ENCODE measurements at places on chromosomes 5 and 9.

GRCh38 chr9:98255061-98255577 lies 330 bp downstream of the TBC1D2 start:
- DNase-seq = peak; percentile 50

DNA sequence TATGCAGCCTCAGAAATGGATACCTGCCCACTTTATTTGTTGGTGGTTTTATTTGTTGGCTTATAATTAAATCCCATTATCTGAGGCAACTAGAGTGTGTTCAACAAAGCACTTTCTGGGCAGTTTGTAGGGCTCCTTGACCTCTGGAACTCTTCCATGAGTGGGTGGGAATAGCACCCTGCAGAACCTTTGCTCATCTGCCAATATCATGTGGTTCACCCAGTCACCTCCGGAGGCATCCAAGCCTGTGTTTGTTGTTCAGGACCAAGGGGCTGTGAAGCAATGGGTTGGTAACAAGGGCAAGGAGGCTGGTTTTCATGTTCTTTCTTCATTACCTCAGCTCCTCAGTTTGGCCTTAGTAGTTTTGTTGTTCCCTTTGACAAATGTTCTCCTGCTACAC lies 314.0 kb downstream of the NDUFS4 start:
- no peak for DNase-seq

- no peak for DNase-seq
These were observed 63.2 kb upstream of the RUFY1 start for GRCh38 chr5:179487145-179487544.

GRCh38 chr9:129500161-129500862 lies 120.6 kb downstream of the C9orf50 start:
- peak; percentile 63 for DNase-seq

GRCh38 chr9:103397868-103398600 lies 402.9 kb downstream of the CYLC2 start:
- DNase-seq = peak; percentile 4

GRCh38 chr5:9782826-9783560 lies 152.8 kb upstream of the TAS2R1 start:
- DNase-seq = peak; percentile 44

DNA sequence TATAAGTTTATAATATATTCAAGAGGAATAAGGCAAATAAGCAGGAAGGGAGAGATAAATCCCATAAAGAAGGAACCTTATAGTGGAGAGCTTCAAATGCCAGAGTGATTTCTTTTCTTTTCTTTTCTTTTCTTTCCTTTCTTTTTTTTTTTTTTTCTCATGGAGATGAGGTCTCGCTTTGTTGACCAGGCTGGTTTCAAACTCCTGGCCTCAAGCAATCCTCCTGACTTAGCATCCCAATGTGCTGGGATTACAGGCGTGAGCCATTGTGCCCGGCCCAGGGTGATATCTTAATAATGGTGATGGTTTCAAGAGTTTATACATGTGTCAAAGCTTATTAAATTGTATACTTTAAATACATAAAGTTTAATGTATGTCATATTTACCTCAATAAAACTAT lies 19.6 kb upstream of the FOCAD start:
- DNase-seq = no peak

- no peak for DNase-seq
These were observed 18.5 kb downstream of the NPR3 start for GRCh38 chr5:32729651-32730050.

GRCh38 chr5:82639393-82640144 lies 361.4 kb upstream of the RPS23 start:
- no peak for DNase-seq

- no peak for DNase-seq
These were observed 465.4 kb downstream of the ICE1 start for GRCh38 chr5:5887833-5888232.

DNA sequence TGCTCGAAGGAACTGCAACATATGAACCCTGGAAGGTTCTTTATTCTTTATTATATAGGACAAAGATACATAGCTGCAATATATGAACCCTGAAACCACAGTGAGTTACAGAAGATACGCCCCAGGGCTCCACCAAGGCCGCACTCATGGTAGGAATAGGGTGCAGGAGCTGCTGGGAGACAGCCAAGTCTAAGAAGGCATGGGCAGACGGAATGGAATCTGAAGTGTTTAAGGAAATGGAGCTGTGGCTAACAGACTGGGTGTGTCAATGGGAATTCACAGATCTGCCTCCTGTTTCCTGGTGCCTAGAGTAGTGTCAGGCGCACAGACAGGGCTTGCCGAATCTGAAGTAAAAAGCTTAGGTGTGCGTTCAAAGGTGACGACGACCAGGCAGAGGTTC lies 286.4 kb downstream of the DENND1A start:
- DNase-seq = no peak

DNA sequence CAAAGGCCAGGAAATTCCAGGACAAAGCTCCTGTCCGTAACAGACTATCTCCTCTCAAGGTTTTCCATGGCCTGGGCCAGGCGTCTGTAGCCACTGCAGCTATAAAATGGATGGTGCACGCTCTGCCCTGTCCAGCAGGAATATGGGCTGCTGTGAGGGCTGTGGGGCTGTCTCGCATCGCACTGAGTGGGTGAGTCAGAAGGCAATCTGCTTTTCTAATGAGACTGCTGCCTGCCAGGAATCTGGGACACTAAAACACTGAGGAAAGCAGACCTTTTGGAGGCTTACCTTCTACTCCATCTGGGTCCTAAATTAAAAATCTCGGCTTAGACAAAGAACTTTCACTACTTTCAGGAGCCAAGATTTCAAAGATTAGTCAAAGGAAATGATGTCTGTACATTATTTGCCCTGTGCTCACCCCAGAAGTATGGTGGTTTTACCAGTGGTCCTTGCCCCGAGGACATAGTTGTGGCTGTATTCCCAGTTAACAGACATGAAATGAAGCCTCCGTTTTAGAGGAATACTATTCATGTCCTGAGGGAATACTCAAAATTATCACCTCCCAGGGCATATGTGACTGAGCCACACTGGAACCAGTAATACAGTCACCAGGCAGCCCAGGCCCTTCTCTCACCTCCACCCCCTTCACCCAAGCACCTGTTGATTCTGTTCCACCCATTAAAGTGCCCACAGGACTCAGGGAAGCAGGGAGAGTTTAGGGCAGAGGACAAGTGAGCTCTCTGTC lies 56.4 kb downstream of the PFDN1 start:
- no peak for DNase-seq

DNA sequence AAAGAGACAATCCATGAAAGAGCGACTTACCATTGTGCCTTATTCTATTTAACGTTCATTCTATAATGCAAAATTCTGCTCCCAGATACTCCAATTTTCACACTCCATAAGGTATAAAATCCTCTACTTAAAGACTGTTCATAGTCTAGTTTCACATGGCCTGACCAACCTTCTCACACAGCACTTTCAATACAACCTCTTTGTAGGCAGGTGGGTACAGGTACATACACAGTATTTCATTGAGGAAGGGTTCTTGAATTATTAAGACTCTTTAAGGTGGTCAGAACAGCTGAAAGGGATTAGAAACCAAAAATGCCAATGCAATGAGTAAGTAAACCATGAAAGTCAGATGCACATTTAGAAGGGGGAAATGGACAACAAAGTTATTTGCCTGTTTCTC lies 352.0 kb downstream of the PARP8 start:
- DNase-seq = no peak

DNA sequence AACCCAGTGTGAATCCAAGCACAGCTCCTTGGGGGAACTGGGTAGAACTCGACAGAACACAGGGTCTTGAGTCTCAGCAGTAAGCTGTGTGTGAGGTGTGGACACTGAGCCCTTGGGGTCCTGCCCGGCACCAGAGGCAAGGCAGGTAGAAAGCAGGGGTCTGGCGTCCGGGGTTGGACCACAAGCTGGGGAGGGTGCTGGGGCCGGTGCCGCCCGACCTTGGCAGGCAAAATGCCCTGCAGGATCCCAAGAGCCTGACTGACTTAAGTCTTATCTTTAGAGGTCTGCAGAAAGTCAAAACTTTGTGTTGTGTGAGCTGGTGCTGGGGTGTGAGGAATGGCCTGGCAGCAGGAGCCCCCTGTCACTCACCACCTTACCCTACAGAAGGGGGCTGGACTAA lies 49.3 kb downstream of the HABP4 start:
- no peak for DNase-seq

DNA sequence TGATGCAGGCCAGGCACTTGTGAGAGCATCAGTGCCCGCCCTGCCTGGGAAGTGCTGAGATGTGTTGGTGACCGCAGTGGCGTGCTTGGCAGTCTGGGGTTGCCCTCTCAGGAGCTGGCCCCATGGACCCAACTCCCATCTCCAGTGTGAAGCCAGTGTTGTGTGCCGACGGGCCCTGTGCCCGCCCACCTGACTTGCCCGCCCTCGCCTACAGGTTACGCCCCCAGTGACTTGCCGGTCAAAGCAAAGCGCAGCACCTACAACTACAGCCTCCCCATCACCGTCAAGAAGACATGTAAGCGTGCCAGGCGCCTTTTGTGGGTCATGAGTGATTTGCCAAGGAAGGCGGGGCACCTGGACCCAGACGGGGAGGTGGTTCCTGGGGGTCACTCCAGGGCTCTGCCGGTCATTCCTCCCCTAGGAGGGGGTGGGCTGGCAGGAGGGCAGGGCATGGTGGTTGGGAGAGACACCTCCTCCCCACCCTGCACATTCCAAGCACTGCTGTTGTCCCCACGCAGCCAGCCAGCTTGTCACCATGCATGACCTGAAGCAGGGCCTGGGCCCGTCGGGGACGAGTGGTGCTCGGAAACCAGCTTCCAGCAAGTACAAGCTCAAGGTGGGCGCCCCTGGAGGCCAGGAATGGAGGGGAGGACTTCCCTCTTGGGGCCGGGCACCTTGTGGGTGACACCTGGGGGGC lies 7.4 kb upstream of the CEL start:
- DNase-seq = no peak

GRCh38 chr9:2386566-2386965 lies 235.0 kb upstream of the VLDLR start:
- no peak for DNase-seq

DNA sequence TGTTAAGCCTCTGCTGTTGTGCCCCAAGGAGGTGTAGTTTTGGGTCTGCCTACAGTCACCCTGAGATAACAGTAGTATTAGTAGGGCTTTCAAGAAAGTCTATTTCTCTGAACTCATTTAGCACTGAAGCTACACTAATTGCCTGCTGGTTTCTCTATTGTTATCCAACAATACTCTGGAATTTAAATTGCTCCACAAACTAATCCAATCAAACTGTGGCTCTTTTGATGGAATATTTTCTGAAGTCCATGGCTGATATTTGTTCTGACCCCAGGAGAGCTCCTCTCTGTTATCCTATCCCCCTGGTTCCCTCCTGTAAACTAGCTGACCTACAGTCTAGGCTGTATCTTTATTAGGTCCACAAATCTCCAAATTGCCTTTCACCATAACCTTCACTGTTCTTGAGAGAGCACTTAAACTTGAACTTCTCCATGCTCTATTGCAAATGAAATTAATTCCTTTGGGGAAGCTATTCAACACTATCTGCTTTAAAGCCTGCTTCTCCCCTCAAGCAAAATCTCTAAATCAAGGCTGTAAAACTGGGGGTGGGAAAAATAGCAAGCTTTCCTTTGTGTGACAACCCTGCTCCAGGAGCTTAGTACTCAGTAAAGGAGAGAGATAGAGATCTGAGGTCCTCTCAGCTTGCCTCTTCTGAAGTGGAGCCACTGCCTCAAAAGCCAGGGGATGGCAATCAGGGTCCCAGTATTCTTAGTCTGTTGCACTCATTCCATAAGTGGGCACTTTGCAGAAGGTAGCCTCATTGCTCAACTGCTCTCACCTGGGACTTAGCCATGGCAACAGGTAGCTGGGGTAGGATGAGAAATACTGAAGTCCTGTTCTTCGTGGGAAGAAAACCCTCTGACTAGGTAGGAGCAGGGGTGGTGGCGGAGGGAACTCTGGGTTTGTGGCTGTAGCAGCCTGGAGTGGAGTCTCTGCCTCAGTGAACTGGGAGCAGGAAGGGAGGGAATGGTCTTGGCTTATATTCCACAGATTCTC lies 110.9 kb downstream of the MACIR start:
- DNase-seq = no peak

DNA sequence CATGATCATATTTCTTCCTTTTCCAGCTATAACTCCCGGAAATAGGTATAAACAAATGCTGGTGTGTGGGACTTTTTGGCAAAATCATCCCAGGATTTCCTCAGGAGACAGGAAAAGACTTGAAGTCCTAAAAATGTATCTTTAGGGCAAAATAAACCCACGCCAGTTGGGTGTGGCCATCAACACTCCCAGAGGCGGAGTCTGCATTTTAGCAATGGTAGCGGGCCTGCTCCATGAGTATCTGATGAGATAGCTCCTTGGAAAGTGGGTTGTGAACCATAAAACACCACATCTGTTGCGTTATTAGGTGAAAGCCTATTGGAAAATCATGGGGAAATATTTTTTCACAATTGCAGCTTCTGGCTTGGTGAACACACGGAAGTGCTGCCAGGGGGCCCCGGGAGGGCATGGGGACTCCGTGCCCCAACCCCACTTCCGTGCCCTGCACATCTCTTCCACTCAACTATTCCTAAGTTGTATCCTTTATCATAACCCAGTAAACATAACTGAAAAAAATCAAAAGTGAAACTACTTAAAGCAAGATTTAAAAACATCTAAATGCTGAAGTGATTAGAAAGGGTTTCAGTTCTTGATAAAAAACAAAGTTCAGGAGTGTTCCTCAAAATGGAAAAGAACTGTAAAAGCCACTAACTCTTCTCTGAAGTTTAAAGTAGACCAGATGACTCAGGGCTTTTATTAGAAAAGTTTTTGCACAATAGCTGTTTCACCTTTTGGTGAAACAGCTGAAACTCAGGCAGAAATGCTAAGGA lies 111.2 kb downstream of the LRRC70 start:
- no peak for DNase-seq

DNA sequence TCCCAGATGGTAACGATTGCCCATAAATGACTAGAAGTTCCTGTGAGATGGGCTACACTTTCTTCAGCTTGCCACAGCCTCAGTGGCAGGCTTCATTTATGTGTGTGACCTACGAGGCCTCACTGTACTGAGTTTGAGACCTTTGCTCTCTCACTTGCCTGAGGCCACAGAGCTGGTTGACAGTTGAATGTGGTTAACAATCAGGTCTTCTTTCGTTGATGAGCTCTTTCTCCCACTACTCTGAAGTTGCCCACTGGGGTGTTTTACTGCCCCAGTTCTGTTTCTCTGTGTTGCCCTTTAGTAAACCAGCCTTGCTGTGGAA lies 70.5 kb downstream of the CYFIP2 start:
- no peak for DNase-seq

DNA sequence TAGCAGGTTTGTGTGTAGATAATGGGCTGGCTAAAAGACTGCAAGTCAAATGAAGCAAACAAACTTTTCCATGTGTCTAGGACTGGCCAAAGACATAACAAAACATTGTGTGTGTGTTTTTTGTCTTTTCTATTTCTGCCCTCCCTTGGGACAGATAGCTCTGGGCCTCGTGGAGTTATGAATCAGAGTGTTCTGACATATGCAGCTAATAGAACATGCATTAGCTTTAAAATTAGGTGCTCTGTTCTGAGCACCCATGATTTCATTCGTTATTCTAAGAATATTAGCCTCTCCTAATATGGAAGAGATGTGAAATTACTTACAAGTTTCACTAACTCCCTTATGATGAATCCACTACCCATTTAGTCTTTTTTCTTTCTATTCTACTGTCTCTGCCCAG lies 367.3 kb upstream of the PAPPA start:
- no peak for DNase-seq

- no peak for DNase-seq
These were observed 129.2 kb upstream of the PHYKPL start for GRCh38 chr5:178361657-178362445.

- no peak for DNase-seq
These were observed 253.0 kb downstream of the ICE1 start for GRCh38 chr5:5675511-5675910.
